Left renal cortex interstitium (tissue), 4 donors: ENCODE measurements at places on chromosomes 2 and 18. TPM values are rescaled to one million over a fixed set of nuclear protein-coding genes. Genes with fewer than 3 reads are reported as not detected.
A peak's percentile ranks its signal among the peaks of the same experiment; 100 is the strongest.

- no peak for DNase-seq
These were observed 171.3 kb downstream of the THADA start for GRCh38 chr2:43424262-43425207.

DNA sequence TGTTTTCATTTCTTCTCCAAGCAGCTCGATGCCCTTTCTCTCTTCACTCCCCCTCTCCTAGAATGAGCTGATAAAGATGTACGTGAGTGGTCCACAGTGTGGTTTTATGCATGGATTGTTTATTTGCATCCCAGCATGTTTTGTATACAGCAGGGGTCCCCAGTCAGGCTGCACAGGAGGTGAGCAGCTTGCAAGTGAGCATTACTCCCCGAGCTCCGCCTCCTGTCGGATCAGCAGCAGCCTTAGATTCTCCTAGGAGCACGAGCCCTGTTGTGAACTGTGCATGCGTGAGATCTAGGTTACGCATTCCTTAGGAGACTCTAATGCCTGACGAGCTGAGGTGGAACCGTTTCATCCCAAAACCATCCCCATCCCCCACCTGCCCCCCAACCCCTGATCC lies 262.6 kb downstream of the AGAP1 start:
- DNase-seq = no peak

GRCh38 chr2:109623923-109624322 lies 9.8 kb downstream of the SOWAHC start:
- no peak for DNase-seq

The CTAGE1 gene
- 0.05 TPM for polyA plus RNA-seq

DNA sequence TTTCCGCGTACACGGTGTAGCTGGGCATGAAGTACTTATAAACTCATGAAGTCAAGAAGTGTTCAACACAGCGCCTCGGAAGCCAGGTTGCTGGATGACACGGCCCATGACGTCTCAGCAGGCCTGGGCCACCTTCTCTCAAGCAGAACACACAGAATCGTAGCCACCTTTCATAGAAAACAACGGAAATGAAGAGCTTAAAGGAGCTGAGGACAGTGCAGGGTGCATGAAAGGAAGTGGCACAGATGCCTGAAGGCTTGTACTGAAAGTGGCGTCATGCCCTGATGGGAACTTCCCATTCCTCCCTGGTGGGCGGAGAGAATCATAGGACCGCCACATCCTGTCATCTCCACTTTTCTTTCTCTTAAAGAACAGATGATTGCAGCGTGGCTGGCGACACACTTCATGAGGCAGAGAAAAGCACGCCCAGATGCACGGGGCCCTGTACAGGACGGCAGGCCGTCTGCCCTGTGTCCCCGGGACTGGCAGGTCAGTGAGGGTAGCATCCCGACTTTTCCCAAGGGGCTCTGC lies 31.1 kb downstream of the HDAC4 start:
- DNase-seq = no peak

- DNase-seq = no peak
These were observed 139.6 kb downstream of the INSIG2 start for GRCh38 chr2:118227698-118228508.

DNA sequence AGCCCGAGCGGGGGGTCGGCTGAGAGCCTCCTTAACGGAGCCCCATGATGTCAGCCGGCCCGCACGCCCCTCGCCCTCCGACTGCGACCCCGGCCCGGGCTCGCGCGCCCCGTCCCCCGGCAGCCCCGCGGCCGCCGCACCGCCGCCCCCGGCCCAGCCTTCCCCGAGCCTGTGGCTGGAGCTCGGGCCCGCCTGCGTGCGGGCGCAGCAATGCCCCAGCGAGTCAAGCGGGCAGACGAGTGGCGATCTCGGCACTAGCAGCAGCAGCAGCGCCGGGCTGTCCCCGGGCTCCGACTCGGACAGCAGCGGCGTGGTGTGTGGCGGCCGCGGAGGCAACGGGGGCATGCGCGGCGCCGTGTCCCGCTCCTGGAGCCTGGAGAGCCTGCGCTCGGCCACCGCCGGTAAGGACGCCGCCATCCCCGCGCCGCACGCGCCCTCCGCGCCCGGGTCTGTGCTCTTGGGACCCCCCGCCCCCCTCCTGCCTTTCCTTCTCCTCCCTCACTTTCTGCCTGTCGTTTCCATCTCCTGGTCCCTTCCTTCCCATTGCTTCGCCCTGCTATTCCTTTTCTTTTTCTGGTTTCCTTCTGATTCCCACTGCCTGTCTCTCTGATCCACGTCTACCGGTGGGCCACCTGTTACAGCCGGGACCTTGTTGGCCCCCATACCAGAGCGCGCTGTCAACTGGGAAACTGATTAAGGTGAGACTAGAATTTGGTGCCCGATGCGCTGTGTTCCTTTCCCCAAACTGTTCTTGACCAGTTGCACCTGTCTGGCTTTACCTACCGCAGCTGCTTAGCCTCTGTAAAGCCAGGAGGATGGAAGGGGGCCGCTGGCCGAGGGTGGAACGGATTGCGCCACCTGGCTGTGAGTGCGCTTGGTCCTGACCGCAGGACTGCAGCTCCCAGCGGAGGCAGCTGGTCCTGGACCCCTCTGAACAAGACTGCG lies 127.4 kb downstream of the ARHGEF4 start:
- peak; percentile 11 for DNase-seq

DNA sequence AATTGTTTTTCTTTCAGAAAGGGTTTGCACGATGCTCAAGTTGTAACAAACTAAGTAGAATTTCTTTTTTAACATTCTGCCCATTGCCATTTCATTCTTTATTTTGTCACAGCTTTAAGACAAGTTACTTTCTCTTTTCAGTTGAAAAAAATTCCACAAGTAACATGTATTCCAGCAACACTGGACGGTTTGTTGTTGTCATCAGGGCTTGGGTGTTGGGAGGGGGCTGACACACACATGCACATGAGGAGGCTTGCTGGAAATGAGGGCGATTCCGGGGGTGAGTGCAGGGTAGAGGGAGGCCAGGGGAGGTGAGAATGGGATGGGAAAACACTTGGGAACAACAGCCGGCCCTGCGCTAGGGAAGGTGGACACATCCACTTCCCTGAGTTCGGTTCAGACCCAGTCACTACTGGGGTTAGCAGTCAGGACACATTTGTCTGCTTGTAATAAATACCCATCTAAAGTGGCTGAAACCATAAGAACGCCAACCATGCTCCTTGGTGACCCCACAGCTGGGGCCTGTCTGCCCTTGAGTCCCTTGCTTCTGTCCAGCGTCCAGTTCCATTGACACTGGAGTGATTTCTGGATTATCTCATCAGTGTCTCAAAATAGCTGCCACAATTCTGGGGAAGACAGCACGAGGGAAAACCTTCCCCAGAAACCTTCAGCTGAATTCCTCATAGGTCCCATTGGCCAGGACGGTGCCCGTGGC lies 141.8 kb upstream of the BCL2L11 start:
- no peak for DNase-seq

DNA sequence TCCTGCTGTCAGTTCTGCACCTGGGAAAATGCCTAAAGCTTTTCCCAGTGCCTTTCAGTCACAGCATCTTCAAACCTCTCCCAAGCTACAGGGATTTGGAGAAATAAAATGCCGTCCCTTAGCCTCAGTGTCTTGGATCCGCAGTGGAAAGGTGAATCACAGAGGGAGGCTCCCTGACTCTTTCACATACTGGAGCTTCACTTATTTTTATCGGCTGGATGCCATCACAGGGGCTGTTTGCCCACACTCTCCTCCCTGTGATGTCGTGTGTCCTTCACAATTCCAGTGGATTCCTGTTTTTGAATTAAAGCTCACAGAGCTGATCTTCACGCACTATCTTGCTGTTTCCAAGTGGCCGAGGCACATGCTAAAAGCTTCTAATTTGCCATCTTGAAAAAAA lies 1303.1 kb upstream of the DDX18 start:
- no peak for DNase-seq

- DNase-seq = no peak
These were observed 26.8 kb downstream of the PKDCC start for GRCh38 chr2:42074661-42075060.

DNA sequence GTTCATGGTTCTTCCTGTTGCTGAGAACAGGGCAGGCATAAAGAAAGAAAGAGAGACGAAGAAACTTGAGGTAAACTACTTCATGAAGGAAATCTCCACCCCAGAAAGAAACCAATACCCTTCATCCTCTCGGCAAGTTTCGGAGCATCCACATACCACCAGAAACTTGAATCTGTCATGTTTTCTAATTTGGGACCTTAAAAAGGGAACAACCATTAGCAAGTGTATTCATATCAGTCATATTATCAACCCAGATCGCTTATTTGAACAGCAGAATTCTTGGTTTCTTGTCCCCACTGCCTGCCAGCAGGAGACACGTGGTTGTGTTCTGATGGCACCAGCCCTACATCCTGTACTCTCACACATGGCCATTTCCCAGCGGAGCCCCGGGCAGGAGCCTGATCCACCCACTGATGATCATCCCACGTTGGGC lies 53.2 kb upstream of the FZD7 start:
- no peak for DNase-seq

The RAB27B gene
- polyA plus RNA-seq = 4.4 TPM

GRCh38 chr2:21438949-21439348 lies 315.2 kb downstream of the TDRD15 start:
- DNase-seq = peak; percentile 8

The KCNE4 gene
- polyA plus RNA-seq = 21.2 TPM

The FEZ2 gene
- polyA plus RNA-seq = 87.9 TPM

GRCh38 chr2:54522624-54523281 lies 66.6 kb downstream of the SPTBN1 start:
- DNase-seq = no peak

DNA sequence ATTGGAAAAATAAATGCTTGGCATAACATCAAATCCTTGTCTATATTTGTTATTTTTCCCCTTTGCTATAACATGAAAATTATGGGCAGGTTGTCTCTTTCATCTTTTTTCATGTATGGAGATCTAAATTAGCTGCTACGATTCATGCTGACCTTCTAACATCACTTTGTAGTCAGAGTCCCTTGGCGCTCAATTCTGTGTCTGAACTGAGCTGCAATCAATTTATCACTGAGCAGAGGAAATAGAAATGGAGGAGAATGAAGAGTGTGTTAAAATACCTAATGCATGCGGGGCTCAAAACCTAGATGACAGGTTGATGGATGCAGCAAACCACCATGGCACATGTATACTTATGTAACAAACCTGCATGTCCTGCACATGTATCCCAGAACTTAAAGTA lies 168.9 kb downstream of the CDH7 start:
- no peak for DNase-seq

DNA sequence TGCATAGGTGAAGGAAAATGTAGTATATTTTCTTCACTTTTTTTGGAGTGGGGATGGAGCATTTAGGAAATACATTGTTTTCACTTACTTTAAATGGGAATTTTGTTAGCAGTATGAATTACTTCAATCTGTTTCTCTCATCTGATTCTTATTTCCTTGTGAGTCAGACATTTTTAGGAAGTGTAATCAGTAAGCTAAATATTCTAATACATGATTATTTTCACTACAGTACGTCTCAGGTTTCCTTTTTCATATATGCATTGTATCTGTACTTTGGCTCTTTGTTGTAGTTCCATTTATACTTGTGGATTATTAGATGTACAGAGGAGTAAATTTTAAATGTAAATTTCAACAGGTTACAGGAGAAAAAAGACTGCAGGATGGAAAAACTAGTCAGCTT lies 27.9 kb downstream of the GPD2 start:
- DNase-seq = no peak

The KCNF1 gene
- 1.6 TPM for polyA plus RNA-seq

- no peak for DNase-seq
These were observed 22.2 kb upstream of the DNAH6 start for GRCh38 chr2:84494070-84494469.

DNA sequence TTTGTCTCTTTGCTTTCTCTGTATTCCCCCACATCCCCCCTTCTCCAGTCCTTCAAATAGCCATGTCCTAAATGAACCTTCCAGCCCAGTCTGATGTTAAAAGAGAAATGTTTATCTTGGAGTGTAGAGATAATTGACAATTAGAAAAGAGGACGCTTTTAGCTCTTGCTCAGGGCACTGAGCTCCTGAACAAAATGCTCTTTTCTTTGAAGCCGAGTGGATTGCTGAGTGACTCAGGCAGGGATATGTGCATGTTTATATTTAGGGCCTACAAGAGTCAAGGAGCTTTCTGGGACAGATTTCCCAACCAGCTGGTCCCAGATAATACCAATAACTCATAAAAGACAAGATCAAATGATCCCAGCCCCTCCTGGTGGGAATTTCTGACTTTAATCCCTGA lies 88.0 kb upstream of the SETBP1 start:
- no peak for DNase-seq

DNA sequence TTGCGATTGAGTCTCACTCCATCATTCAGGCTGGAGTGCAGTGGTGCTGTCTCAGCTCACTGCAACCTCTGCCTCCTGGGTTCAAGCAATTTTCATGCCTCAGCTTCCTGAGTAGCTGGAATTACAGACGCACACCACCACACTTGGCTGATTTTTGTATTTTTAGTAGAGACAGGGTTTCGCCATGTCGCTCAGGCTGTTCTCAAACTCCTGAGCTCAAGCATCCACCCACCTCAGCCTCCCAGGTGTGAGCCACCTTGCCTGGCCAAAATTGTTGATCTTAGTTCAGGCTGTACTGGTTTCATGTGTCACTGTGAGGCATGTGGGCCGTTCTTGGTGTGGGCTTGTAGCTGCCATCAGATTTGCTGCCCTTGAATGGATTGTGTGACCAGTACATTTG lies 18.1 kb downstream of the CD8A start:
- DNase-seq = no peak

- no peak for DNase-seq
These were observed 983.6 kb upstream of the ZEB2 start for GRCh38 chr2:145503511-145503910.

DNA sequence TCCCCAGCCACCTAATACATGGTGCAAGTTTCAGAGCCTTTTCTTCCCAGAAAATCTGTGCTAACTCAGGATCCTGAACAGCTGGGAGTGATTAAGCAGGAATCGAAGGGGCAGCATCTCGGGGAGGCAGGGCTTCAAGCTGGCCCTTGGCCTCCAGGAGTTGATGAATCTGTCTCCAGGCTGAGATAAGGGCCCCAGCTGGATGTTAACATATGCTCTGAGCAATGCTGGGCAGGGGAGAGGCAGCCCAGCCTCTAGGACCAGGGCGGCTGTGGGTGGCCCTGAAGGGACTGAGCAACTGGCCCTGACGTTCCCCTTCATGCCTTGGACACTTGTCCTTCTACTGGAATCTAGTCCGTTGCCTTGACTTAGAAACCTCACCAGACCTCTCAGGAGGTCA lies 84.1 kb upstream of the EPC2 start:
- peak; percentile 34 for DNase-seq

DNA sequence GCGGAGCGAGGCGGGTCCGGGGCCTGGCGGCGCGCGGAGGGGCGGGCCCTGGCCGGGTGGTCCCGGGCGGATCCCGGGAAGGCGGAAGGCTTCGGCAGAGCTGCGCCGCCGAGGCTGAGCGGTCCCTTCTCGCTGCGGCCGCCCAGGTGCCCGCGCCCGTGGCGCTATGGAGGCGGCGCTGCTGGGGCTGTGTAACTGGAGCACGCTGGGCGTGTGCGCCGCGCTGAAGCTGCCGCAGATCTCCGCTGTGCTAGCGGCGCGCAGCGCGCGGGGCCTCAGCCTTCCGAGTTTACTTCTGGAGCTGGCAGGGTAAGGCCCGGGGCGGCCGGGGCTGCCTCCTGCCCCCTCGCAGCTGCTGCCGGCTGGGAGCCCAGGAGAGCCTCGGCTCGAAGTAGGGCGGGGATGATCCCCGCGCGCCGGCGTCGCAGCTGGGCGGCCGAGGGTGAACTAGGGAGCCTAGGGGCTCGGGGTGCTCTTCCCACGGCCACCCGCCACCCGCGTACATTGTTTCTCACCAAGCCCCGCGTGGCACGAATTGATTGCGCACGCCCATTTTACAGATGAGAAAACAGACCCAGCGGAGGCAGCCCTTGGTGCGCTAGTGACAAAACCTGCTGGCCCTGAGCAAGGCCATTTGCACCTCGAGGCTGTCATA lies at the start of gene SLC66A3:
SLC66A3 (plus strand) TSS at position 87 of the 655 bp plus-strand sequence; CDS start at position 167, 80 bp downstream.
- peak; percentile 74 for DNase-seq

- DNase-seq = no peak
These were observed 89.4 kb downstream of the CELF4 start for GRCh38 chr18:37476182-37476581.

The TUBB6 gene
- 61.8 TPM for polyA plus RNA-seq
